ENCODE measurements at places on chromosomes 6 and 20.

GRCh38 chr6:139271056-139271455 is 20.7 kb downstream of the TXLNB start:
- no peak for DNase-seq

GRCh38 chr6:128007658-128008057 is 106.8 kb upstream of the THEMIS start:
- no peak for DNase-seq

DNA sequence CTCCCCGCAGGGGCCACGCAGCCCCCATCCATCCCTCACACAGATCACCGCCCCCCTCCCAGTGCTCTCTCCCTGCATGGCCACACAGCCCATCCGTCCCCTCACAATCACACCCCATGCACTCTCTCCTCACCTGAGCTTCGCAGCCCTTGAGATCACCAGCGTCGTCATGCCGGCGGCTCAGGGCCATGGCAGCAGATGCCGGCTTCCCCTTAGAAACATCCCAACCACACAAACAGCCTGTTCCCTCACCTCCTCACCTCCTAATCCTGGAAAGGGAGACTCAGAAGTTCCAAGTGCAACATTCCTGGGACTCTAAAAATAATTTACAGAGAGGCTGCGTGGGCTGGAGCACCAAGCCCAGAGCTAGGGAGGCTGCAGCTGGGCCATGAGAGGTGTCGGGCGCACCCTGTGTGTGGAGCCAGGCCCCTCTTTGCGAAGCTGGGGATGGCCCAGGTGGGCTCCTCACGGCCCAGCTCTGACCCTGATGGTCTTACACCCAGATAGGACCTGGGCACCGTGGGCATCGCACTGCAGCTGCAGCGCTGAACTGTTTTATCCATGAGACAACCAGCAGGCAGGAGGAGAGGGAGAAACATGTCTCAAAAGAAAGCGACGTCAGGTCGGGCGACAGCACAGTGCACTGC is 125.3 kb downstream of the DLL1 start:
- no peak for DNase-seq

DNA sequence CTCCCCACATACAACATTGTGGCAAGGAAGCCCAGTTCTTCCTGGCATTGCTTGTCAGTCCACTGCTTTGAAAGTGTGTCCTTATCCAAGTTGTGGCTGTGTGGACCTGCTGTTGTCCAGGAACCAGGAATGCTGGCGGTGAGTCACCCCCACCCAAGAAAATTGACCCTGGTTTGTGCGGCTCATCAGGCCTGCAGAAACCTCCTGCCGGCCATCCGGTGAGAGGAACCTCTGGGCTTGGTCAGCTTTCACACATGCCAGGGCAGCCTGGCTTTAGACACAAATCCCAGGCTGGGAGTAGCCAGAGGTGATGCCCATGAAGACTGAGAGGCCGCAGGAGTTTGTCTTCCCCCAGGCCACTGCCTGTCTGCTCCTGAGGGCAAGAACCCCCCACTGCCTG is 223.6 kb downstream of the TTLL2 start:
- DNase-seq = no peak

DNA sequence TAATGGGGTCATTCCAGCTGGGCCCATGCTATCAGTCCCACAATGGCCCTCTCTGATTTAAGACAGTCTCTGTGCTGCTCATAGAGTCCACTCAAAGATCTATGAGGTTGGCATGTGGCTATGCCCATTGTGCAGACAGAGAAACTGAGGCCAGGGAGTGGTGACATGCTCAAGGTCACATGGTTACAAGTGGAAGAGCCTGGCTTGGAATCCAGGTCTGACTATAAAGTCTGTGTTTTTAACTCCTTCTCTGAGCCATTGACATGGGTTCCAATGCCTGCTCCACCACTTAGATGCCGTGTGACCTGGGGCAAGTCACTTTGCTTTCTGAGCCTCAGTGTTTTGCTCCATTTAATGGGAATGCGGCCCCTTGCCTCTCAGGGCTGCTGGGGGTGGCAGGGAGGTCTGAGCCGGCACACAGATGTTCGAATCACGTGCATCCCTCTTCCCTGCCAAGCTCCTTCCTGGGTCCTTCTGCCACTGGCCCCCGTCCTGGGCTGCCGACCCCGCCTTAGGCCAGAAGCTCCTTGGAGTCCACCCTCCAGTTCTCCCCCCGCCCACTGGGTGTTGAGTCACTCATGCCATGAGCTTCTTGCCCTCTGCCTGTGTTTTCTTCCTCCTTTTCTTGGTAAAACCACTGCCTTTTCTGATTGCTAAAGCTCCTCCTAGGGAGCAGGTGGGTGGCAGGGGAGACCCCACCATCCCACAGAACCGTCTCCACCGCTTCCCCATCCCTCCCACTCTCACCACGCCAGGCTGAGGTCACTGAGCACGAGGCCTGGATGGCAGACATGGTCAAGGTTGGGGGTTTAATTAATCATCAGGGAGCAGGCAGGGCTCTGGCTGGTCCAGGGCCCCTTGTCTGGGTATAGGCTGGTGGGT is 35.7 kb downstream of the CEBPB start:
- DNase-seq = peak; percentile 37

- DNase-seq = peak; percentile 57
These were observed 35.7 kb upstream of the ID1 start for GRCh38 chr20:31569163-31570020.

GRCh38 chr6:49514571-49515484 is 15.1 kb downstream of the GLYATL3 start:
- DNase-seq = no peak

- no peak for DNase-seq
These were observed 715.8 kb upstream of the HS3ST5 start for GRCh38 chr6:115058414-115059211.

DNA sequence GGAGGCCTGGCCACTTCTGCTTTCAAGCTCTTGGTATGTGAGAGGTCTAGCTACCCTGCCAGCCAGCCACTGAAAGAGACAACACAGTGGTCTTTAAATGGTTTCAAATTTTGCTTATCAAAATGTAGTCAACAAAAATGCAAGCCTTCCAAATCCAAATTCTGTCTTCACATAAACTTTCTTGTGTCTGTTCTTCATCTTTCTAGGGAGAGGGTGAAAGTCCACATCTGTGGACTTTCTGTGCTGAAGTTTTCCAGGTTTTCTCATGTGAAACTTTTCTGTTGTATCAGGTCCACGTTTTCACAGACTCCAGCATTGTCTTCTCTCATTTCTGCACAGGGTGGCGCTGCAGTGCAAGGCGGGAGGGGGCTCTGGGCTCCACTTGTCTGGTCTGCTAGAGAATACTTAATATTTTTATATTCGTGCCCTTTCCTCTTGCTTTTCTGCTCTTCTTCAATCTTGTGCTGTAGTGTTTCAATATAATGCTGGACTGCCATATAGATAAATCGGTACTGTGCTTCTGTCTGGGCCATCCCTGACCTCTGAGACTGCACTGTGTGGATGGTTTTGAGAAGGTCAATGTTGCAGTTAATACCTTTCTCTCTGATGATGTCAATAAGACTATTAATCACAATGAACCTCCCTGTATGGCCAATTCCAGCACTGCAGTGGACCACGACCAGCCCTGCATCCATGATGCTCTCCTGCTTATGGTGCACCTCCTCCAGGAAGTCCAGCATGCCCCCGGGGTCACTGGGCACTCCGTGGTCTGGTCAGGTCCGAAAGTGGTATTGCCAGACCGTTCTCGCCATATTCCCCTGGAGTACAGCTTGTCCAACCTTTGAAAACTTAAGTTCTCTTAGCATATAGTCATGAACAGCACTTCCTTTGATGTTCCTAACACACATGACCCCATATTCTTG is 161.6 kb upstream of the TNFAIP3 start:
- peak; percentile 82 for DNase-seq

DNA sequence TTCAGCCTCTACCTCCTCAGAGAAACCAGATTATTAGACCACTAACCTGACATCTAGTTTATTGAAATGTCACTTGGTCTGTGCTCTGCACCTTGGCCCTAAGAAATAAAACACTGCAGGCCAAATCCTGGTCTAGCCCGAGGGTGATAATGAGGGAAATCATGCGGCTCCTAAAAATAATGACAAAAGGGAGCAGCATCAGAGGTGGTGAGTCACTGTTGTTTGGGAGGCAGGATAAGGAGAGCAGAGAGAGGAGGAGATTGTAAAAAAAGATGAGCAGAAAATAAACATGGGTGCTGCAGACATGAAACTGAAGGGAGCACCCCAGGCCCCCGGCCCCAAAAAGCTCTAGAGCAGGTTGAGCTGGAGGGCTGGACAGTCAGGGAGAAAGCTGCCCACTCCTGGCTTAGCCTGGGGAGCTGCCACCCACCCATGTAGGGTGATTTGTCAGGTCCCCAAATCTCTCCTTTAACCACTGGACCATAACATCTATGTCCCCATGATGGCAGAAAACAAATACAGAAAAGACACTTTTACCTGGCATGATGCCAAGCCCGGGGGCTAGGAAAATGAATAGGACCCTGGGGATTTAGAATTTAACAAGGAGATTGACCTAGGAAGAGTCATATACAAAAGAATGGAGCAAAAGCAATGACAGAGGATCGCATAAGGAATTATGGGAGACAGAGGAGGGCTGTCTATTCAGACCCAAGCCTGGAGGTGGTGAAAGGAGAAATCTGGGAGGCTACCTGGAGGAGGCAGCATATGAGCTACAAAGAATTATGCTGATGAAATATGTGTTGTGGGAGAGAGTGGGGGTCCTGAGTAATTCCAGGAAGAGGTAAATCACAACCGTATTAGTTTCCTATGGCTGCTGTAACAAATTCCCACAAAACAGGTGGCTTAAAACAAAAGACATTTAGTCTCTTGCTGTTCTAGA is 103.7 kb downstream of the SNAP25 start:
- no peak for DNase-seq

- DNase-seq = no peak
These were observed 21.1 kb upstream of the CD24 start for GRCh38 chr6:106995640-106996039.

GRCh38 chr6:146445233-146445632 is 98.4 kb upstream of the RAB32 start:
- no peak for DNase-seq

GRCh38 chr6:273551-274058 is 18.7 kb upstream of the DUSP22 start:
- DNase-seq = peak; percentile 47

GRCh38 chr6:155493694-155494143 is 38.1 kb upstream of the NOX3 start:
- DNase-seq = peak; percentile 99

- DNase-seq = no peak
These were observed 8.2 kb upstream of the BAG2 start for GRCh38 chr6:57163956-57164355.

DNA sequence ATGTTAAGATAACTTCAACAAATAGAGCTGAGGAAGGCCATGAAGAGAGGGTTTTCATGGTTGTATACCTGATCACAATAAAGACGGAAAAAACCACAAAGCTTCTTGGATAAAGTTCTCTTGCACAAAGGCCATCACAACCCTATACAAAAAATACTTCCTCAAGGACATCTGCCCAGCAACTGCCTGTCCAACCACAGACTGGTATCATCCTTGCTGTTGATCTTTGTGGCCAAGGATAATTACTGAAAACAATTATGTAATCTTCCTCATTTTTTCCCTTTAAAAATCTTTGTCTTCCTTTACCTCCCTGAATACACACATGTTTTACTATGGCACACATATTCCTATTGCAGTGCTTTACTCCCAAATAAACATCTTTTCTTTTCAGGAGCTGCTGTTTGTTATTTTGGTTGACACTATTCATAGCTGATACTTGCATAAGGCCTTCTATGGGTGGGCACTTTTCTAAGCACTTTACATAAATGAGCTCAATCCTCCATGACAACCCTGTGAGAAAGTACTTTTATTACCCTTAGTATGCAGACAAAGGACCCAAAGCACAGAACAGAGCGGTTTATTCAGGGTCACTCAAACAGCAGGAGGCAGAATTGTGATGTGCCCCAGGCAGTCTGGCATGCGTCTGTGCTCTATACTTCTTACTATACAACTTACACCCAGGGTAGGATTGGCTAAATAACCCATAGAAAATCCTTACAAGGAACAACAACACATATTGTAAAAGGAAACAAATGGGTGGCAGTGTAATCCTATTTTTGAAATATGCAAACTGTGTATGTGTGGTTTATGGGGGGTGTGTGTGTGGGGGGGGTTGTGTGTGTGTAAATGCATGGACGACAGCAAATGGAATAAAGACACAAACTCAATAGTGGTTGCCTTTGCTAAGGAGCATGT is 35.1 kb downstream of the SNRNP48 start:
- no peak for DNase-seq

- no peak for DNase-seq
These were observed 42.2 kb downstream of the TBC1D7 start for GRCh38 chr6:13286181-13286580.

DNA sequence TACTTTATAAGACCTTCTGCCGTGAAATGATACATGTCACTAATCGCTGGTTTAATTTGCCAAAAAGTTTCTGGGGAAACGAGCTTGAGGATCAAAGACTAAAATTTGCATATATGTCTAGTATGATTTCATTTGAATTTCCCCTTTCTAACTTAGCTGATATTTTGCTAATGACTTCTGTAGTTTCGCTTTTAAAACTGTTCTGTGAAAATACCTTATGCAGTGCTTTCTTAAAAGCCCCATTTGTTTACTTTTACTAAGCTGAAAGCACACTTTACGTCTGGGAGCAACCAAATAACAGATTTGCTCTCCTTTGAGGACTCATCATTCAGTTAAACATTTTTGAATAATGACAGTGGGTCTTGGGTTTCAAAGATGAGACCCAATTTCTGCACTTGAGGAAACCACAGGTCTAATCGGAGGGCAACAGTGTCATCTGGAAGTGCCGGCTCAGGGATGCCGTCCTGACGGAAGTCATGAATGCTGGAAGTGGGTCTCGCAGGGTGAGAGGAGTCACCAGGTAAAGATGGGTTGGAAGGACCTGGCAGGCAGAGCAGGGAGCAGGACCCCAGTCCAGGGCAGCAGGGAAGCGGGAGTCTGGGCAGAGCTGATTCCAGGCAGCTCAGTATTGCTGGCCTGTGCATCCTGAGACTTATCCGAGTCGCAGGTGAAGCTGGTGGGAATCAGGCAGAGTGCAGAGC is 33.2 kb downstream of the PLEKHG1 start:
- DNase-seq = no peak

DNA sequence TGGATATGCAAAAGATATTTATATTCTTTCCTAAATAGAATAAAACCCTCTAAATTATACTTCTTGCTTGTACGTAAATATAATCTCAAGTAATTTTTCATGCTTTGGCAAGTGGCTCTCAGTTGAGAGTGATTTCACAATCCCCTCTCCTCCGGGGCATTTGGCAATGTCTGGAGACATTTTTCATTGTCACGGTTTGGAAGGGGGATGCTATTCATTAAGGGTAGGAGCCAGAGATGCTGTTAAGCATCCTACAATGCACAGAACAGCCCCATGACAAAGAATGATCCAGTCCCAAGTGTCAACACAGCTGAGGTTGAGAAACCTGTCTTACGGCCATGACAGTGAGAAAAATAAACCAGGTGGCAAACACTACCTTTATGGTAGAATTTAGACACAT is 75.7 kb downstream of the AGPAT4 start:
- DNase-seq = peak; percentile 72

All from fibroblast of pulmonary artery (primary cell).